Hepatic stellate cell (primary cell): ENCODE measurements at places on chromosomes 2 and 18.

DNA sequence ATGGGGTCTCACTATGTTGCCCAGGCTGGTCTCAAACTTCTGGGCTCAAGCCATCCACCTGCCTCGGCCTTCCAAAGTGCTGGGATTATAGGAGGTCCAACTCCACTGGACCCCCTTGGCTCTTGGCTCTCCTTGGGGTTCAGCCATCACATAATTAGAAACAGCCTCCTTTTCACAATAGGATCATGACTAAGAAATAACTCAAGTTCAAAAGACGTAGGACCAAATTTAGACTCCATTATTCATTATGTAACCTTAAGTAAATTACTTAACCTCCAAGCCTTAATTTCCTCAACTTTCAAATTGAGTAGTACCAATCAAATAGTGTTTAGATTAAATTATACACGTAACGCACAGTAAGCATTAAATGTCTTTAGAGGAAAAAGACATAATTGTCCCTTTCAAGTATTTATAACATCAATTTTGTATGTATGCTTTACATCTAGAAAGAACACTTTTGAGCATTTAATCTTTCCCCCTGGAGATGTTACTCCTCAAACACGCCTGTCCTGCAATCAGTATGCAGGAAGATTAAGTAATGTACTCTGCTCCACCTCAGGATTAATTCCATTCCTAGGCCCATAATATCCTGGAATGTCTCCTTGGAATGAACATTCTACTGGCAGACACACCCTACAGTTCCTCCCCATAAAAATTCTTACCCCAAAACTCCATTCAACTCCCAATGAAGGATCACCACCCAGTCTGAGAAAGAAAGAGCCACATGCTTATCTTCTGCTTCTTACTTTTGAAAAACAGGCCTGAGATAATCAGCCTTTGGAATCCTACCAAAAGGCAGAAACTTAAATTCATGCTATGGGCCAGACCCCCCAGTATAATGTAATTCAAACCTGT lies 49.1 kb downstream of the COBLL1 start:
- no peak for DNase-seq

DNA sequence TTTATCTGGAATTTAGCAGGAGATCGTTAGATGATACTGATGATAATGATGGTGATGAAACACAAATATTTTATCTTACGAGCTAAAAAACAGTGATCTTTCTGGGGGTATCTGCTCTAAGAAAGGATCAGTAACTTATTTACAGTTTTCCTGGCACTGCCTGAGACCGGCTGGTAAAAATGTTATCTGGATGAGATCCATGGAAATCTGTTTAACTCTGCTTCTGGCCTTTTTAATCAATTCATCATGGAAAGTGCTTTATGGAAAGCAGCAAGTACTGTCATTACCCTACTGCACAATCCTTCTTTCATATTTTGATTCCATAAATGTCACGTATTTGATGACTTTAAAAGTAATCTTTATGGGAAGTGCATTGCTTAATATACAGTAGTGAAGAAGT lies 612.7 kb upstream of the GCFC2 start:
- DNase-seq = no peak

GRCh38 chr2:222309361-222309760 lies 10.6 kb upstream of the PAX3 start:
- DNase-seq = no peak

DNA sequence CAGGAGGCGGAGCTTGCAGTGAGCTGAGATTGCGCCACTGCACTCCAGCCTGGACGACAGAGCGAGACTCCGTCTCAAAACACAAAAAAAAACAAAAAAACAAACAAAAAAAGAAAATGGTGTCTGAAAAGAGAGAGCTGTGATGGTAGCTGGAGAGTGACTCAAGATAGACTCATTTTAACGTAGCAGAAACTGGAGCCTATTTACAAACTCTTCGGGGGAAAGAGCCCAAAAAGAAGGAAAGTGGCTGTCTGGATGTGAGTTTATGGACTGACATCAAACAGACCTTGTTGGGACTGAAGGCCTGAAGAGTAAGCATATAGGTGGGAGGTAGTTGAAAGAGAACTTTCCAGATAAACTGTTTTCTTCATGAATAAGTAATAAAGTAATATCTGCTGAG lies 51.8 kb downstream of the LIMS1 start:
- no peak for DNase-seq

- no peak for DNase-seq
These were observed 832.0 kb upstream of the ZEB2 start for GRCh38 chr2:145351864-145352425.

- DNase-seq = no peak
These were observed 88.8 kb downstream of the STK39 start for GRCh38 chr2:168158586-168158985.

DNA sequence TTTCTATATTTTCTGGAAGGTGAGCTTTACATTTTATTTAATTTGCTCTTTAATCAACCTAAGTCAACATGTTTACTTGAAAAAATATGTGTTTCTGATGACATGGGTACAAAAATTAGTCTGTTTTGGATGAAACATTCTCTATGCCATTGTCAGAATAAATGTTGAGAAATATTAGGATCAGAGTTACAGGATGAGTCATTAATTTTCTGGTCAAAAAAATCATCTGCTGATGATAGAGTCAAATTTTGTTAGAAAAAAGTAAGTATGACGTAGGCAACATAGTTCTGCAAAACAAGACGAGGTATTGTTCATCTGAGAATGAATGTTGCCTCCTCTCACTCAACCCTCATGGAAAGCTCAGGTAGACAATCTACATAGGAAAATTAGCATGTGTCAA lies 107.6 kb upstream of the CAVIN2 start:
- no peak for DNase-seq

- peak; percentile 26 for DNase-seq
These were observed 368.5 kb downstream of the LRRTM1 start for GRCh38 chr2:79935771-79936657.

- DNase-seq = no peak
These were observed 171.9 kb downstream of the KLHL29 start for GRCh38 chr2:23556929-23557328.

DNA sequence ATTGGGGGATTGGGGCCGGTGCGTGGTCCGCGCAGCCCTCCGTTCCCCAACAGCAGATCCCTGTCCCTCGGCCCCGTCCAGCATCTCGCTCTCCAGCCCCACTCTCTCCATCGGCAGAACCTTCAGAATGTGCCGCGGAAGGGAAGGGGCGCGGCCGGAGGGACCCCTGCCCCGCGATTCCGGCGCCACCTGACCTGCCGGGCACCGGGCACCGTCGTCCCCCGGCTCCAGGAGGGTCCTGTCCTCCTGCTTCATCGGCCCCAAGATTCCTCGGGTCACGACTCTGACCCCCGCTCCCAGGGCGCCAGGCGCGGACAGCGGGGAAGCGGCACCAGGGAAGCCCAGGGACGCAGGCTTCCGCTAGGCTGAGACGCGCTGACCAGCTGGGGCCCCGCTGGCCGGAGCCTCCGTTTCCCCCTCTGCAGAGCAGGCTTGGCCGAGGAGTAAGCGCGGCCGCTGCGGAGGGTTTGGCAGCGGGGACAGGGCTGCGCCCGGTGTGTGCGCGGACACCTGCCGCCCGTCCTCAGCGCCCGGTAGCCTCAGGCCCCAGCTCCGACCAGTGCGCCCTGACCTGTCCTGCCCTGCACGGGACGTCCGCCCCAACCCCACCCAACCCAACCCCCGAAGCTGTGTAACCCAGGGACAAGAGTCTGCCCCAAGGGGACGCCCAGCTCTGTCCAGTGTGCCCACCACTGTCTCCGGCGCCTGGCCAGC lies 16.8 kb upstream of the BOK start:
- no peak for DNase-seq

GRCh38 chr2:152942940-152943440 lies 224.6 kb downstream of the ARL6IP6 start:
- DNase-seq = no peak

GRCh38 chr2:69149631-69150215 lies 136.7 kb downstream of the ANTXR1 start:
- peak; percentile 43 for DNase-seq

DNA sequence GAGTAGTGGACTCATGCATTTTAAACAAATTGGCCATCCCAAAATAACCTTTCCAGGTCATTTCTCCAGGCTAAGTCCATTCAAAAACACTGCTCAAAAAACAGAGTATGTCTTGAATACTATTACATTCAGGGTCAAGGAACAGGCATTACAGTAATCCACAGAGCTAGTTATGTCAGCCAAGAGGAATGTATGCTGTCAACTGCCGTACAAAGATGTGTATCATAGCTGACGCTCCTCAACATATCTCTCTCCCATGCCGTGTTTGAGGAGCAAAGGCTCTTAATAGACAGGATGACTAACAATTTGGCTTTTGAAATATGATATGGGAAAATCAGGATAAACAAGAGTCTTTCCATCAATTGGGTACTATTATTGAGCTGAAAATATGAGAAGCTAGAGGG lies 68.8 kb upstream of the KCTD1 start:
- DNase-seq = peak; percentile 70
